ENCODE measurements at places on chromosomes 2 and 18. TPM values are rescaled to one million over a fixed set of nuclear protein-coding genes. Genes with fewer than 3 reads are reported as not detected.
A peak's percentile ranks its signal among the peaks of the same experiment; 100 is the strongest.

The HNRNPLL gene
- 54.0 TPM for total RNA-seq

The ACMSD gene
- not detected for total RNA-seq

The PAX3 gene
- 0.05 TPM for total RNA-seq

The REG3A gene
- total RNA-seq: 0.05 TPM

The GLB1L gene
- total RNA-seq: 4.2 TPM

The ST8SIA3 gene
- 0.09 TPM for total RNA-seq

The DTNA gene
- 1.7 TPM for total RNA-seq

The MAL gene
- total RNA-seq: 190 TPM

The LOXHD1 gene
- total RNA-seq: 0.24 TPM

The XDH gene
- 0.19 TPM for total RNA-seq

DNA sequence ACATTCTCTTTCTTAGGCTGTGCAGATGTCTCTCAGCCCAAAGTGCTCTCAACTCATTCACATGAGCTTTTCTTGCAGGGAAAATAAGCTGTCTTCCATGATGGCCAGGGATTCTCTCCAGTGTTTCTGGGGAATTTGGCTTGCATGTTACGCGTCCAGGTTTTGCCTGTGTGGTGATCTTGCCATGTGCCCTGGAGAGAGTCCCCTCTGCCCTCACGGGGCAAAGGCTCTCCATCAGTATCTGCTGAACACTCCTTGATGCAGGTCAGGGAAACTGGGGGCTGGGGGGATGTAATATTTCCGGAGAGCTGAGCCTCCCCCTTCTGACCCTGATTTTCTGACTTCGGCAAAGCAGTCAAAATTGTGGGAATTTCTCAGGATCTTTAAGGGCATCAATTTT is 87.6 kb downstream of the ACKR3 start:
- DNase-seq: no peak

DNA sequence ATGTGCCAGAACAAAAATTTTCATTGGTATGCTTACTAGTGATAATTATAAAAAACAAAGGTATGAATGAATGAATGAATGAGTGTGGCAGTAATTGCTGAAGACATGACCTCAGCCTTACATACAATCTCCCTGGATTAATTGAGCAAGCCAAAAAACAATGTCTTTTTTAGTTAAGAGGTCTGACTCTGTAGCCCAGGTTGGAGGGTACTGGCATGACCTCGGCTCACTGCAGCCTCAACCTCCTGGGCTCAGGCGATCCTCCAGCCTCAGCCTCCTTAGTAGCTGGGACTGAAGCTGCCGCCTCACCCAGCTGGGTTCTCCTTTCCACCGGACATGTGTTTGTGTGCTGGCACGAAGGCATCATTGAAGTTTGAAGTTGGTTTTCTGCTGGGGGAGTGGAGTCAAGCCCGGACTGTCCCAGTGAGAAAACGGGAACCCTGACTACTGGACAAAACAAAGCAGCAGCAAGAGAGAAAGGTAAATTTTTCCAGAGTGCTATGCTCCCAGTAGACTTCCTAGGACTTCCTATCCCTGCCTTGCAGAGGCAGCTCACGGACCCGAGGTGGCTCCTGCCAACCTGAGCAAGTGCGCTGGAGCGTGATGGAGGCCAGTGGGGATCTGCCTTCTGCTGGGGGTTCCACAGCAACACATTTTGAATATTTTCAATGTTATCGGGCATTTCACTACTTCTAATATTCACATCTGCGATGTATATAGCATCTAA is 6.4 kb upstream of the IMP4 start:
- no peak for DNase-seq

GRCh38 chr18:45836242-45837205 is 11.0 kb downstream of the SIGLEC15 start:
- DNase-seq: no peak

DNA sequence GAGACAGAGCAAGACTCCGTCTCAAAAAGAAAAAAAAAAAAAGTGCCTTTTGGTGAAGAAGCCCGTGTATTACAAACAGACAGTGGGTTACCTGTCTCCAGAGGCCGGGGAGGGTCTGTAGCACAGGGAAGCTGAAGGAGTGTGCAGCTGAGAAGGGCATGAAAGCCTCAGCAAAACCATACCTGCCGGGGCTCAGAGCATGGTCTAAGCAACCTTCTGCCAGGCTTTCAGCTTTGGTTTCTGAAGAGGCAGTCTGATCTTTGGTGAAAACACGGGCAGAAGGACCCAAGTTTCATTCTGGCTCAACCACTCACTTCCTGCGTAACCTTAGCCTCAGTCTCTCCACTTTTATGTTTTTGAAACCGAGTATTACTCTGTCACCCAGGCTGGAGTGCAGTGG is 21.5 kb downstream of the SH2D6 start:
- no peak for DNase-seq

DNA sequence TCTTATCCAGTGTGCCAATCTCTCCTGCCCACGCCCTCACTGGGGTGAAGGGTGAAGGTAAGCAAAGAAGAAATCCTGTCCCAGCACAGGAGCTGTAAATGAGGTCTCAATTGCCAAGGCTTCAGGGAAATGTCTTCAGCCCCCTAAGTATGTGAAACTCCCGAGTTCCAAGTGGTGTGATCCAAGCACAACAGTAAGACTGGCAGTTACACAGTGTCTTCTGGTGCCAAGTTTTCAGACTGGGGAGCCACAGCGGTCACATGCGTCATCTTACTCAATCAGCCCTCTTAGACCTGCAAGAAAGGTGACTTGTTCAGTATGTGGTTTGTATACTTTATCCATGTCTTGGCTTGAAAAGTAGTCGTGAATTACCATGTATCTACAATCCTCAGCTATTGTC is 55.0 kb upstream of the SPRED2 start:
- DNase-seq: no peak

GRCh38 chr2:222730366-222730999 is 59.0 kb downstream of the MOGAT1 start:
- DNase-seq: peak; percentile 51

DNA sequence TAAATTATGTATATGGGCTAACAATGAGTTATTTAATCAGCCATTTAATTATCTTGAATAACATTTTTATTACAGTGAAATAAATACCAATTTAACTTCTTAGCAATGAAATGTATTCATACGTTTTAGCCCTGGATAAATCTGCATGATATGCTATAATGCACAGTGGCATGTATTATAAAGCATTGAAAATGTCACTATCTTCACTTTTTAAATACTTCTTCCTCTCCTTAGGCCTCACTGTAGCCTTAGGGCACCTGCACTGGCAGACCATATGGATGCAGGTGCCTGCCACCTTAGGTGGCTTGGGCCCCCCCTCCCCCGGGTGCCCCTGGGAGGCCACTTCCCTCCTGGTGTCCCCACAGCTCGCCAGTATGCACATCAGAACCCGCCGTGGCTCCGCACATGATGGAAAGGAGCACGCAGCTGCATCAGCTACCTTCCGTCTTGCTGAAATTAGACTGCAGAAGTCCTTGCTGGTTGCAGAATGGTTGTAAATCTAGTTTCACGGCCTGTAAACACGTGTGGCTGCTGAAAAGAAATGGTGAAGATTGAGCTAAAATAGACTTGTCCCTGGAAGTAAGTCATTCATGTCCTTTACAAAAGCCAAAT is 56.7 kb downstream of the ADI1 start:
- DNase-seq: no peak

DNA sequence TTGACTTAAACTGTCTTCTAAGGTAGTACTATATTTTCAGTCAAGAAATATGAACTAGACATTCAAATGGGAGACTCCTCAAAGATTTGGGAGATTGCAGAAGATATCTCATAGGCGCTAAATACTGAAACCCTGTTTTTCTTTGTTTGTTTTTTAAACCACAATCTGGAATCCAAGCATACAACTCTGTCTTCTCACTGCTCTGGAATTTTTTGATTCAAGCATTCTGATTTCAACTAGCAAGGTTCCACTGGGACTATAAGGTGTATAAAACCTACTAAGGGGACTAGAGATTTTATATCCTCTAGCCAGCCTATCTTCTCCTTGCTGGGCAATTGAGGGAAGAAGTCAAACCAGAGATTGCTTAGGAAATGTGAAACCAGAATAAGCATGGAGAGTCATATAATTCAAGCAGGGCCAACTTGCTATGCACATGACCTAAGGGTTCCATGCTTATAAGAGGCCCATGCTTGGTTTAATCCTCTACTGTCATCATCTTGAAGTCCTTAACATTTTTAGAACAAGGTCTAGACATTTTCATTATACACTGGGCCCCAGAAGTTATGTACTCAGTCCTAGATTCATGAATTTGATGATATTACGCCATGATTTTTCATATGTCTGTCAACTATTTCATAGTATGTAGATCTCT is 405.5 kb downstream of the PARD3B start:
- DNase-seq: no peak

DNA sequence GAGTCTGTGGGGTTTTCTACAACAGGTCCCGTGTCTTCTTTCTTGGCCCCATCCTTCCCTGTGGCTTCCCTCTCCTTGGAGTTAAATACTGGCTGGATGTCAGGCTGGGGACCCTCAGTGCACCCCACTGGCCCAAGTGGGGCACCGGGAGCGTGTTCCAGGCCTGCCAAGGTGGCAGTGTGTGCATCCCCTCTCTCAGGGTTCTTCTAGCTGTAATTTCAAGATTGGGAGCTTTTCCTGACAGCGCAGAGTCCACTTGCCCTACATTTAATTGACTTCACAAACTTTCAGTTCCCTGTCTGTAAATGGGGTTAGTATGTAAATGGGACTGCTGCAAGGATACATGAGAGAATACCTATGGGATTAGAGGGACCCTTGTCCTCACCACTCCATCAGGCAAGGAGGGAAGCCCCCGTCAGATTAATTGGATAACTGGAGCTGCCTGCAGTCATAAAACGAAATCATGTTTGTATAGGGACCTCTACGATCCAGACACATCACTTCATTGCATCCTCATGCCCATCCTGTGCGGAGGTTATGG is 66.6 kb downstream of the IL1R2 start:
- DNase-seq: no peak

GRCh38 chr2:202152104-202152715 is 79.2 kb downstream of the KIAA2012 start:
- DNase-seq: no peak

GRCh38 chr2:163641986-163642385 is 93.8 kb downstream of the FIGN start:
- DNase-seq: no peak

GRCh38 chr2:216354306-216354705 is 18.0 kb downstream of the MARCHF4 start:
- DNase-seq: no peak

DNA sequence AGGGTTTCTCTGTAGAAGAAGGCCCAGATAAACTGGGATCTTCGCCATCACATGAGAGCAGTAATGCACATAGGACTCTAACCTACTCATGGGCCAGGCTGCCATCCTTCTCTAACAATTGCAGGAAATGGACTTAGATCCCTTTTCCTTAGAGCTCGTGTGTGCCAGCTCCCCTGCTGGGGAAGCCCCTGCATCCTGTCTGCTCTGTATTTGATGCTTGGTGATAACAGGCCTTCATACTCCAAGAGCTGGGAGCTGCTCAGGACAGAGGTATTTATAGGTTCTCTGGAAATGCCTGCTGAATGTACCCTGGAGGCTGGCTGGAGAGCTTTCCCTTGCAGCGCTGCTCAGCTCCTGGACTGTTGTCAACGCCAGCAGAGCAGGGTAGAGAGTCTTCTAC is 249.6 kb downstream of the MTX2 start:
- no peak for DNase-seq

- DNase-seq: no peak
Measured at GRCh38 chr2:120257522-120257921, 4.9 kb downstream of the RALB start.

- DNase-seq: no peak
Measured at GRCh38 chr2:134609924-134610513, 108.8 kb downstream of the TMEM163 start.

- DNase-seq: no peak
Measured at GRCh38 chr2:43183743-43184142, 42.7 kb downstream of the ZFP36L2 start.

GRCh38 chr2:23285091-23285800 is 99.7 kb upstream of the KLHL29 start:
- no peak for DNase-seq

DNA sequence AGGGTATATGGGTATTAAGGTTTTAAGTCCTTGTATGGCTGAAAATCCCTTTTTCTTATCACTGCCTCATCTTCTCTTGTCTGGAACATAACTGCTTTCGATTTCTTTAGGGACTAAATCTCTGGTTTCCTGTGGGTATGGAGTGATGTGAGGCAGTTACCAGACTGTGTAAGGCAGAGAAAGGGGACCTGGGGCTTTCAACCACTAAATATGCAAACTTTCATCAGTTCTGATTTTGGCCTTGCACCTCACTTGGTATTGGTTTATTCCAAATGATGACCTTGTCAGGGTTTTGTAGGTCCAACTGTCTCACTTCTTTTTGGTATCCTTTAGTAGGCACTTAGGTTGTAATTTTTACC is 9.3 kb downstream of the MAP4K4 start:
- DNase-seq: no peak

DNA sequence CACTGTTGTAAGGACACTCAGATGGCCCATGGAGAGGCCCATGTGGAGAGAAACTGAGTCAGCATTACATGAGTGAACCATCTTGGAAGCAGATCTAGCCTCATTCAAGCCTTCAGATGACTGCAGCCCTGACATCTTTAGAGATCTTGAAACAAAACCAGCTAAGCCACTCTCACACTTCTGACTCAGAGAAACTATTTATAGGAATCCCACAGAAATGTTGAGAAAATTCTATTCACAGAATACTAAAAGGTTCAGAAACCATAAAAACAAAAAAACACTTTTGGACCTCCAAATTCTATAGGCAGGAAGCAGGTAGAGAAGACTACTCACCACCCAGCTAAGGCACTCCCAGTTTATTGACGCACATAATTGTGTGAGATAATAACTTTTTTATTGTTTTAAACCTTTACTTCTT is 8.7 kb downstream of the TMEM169 start:
- DNase-seq: no peak

DNA sequence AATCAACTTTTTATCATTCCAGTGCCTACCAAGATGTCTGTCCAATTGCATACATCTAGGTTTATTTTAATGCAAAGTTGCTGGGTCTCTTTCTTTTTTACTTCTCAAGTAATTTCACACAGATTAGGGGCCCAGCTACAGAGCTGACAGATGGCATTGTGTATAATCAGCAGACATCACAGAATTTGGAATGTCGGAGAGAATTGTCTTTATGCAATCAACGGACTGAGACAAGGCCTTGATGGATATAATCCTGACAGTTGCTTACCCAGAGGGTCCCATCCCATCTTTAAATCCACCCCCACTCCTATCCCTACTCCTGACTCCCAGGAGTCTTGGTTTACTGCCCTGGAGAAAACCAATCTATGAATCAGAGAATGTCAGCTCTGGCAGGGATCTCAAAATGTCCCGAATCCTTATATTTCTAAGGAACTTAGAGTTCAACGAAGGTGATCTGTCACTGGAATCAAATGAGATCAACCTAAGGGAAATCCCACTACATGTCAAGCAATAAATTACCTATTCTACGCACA is 142.0 kb downstream of the LRATD1 start:
- no peak for DNase-seq

Measured in thymus (tissue), 14 donors.